Activated T-cell treated with anti-CD3 and anti-CD28 coated beads for 4 hours (primary cell): ENCODE measurements at places on chromosomes 13 and 19.

- no peak for DNase-seq
These were observed 5.4 kb upstream of the LILRB5 start for GRCh38 chr19:54262470-54262869.

DNA sequence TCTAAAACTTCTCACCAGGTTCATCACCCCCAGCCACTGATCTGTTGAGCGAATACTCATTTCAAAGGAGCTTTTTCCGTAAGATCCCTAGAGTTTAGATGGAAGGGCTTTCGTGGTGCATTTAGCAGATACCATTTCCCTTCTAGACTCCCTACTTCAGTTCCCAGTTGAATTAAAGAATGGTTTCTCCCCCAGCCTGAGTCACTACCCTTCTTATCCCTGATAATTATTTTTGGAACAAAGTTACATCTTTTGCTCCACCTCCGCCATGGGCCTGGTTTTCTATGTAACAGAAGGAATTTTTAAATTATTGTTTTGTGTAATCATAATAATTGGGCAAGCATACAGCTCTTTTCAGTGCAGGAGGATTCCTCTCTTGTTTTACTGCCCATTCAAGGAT lies 22.0 kb downstream of the USPL1 start:
- DNase-seq = no peak

DNA sequence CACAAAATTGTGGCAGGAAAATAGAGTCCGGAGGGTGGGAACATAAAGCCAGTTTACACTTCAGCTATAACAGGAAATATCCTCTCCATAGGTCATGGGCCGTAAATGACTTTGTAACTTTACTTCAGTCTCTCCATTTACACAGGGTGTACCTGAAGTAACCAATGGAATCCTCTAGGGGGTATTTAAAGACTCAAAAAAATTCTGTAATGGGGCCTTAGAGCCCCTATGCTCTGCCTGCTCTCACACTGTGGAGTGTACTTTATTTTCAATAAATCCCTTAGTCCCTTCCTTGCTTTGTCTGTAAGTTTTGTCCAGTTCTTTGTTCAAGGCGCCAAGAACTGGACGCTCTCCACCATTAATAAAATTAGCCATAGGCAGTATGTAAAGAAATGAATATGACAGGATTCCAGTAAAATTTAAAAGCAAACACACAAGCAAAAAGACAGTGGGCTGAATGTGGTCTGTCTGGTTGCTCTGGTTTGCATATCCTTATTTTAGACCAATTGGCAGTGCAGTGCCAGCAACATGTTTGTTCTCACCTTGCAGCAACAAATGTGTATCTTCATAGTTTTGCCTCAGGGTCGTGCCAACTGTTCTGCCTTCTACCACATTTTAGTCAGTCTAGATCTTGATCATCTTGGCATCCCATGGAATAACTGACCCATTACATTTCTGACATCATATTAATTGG lies 801.5 kb upstream of the SPRY2 start:
- no peak for DNase-seq

GRCh38 chr19:21335721-21336120 lies 6.5 kb upstream of the ZNF708 start:
- no peak for DNase-seq

DNA sequence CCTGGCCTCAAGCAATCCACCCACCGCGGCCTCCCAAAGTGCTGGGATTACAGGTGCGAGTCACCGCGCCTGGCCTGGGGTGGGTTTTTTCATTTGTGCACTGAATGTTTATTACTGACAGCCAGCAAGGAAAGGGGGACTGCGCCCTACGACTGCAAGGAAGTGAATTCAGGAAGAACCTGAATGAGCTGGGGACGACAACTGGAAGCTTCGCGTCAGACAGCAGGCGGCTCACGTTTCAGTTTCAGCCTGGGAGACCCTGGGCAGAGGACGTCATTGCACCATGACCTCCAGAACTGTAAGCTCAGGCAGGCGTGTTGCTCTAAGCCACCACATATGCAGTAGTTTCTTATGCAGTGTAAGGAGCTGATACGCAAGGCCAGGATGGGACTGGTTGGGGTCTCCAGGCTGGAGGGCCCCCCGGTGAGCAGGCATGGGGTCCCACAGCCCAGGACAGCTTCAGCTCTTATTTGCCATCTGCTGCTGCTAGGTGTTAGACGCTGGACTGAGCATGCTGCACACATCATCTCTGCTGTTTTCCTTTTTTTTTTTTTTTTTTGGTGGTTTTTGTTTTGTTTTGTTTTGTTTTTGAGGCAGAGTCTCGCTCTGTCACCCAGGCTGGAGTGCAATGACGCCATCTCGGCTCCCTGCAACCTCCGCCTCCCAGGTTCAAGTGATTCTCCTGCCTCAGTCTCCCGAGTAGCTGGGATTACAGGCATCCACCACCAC lies 66.6 kb downstream of the GADD45B start:
- no peak for DNase-seq

- DNase-seq = no peak
These were observed 711.6 kb upstream of the SLITRK6 start for GRCh38 chr13:86510792-86511191.

DNA sequence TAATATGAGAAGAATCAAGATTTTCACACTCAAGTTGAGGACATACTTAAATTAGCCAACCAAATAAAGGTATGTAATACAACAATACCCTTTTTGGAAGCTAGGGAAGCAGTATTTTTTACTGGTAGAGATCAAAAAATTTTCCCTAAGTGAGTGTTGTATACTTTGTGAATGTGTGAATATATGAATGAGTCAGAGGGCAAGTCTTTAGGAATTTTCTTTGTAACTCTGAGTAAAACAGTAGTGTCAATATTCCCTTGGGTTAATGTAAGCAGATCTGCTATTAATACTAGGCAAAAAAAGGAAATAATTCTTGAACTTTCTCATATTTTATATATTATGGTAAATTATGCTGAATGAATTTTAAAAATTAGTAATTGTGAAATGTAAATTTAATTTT lies 1161.8 kb upstream of the MIR17HG start:
- DNase-seq = no peak

- no peak for DNase-seq
These were observed 1.4 kb upstream of the MIR17HG start for GRCh38 chr13:91346062-91346461.

- DNase-seq = no peak
These were observed 23.9 kb upstream of the ZBTB7A start for GRCh38 chr19:4090356-4091220.
